Bladder microvascular endothelial cell (primary cell): ENCODE measurements at places on chromosomes 3 and 15. TPM values are rescaled to one million over a fixed set of nuclear protein-coding genes. Genes with fewer than 3 reads are reported as not detected.

ISG20 gene
- total RNA-seq: 9.9 and 51.7 TPM in 2 replicates

RAB6B gene
- 0.32 and 2.1 TPM in 2 replicates for total RNA-seq

ACKR4 gene
- 0.49 and 0.50 TPM in 2 replicates for total RNA-seq

ROPN1B gene
- total RNA-seq: not detected in 2 replicates

TMEM207 gene
- not detected in 2 replicates for total RNA-seq

ABHD14A gene
- total RNA-seq: 4.3 and 4.4 TPM in 2 replicates

KLHL40 gene
- total RNA-seq: not detected in 2 replicates

SORD gene
- 4.2 and 5.6 TPM in 2 replicates for total RNA-seq

SGO1 gene
- 4.0 and 4.2 TPM in 2 replicates for total RNA-seq

CAPN3 gene
- 0.32 and 0.94 TPM in 2 replicates for total RNA-seq

KY gene
- total RNA-seq: not detected in 2 replicates

NDUFB5 gene
- total RNA-seq: 107 and 120 TPM in 2 replicates

HYAL1 gene
- total RNA-seq: 7.2 and 7.6 TPM in 2 replicates
